ENCODE measurements at places on chromosomes 6 and 20. TPM values are rescaled to one million over a fixed set of nuclear protein-coding genes. Genes with fewer than 3 reads are reported as not detected.
A peak's percentile ranks its signal among the peaks of the same experiment; 100 is the strongest.

The GABRR1 gene
- total RNA-seq, result not detected

- peaks cover 66% of the 10 kb centered on the region for H3K36me3 ChIP-seq
- H3K27ac ChIP-seq, result peak overlapping the region; percentile 63
- H3K27me3 ChIP-seq, result no peaks in the 10 kb centered on the region
- DNase-seq, result no peak
- H3K4me3 ChIP-seq, result no peak overlapping the region
- peaks cover 11% of the 10 kb centered on the region for H3K4me1 ChIP-seq
Measured at GRCh38 chr6:36607683-36608386, 13.7 kb downstream of the SRSF3 start.

GRCh38 chr6:128389820-128390534 is 130.4 kb downstream of the PTPRK start:
- H3K27ac ChIP-seq, result no peak overlapping the region
- H3K4me1 ChIP-seq, result no peaks in the 10 kb centered on the region
- H3K36me3 ChIP-seq, result 0 out of 2 replicates have a peak, but pooled peaks cover 1% of the 10 kb centered on the region
- no peaks in the 10 kb centered on the region for H3K27me3 ChIP-seq
- no peak for DNase-seq
- H3K4me3 ChIP-seq, result no peak overlapping the region

GRCh38 chr6:36578431-36578830 is 15.7 kb upstream of the SRSF3 start:
- no peak overlapping the region for H3K4me3 ChIP-seq
- no peak for DNase-seq
- H3K4me1 ChIP-seq, result peaks cover 13% of the 10 kb centered on the region
- no peaks in the 10 kb centered on the region for H3K27me3 ChIP-seq

GRCh38 chr6:26027491-26028211 is 59.6 kb upstream of the HFE start:
- no peaks in the 10 kb centered on the region for H3K27me3 ChIP-seq
- peak overlapping the region; percentile 68 for H3K4me3 ChIP-seq
- H3K27ac ChIP-seq, result peak overlapping the region; percentile 18
- peaks cover 4% of the 10 kb centered on the region for H3K4me1 ChIP-seq
- H3K36me3 ChIP-seq, result no peaks in the 10 kb centered on the region

DNA sequence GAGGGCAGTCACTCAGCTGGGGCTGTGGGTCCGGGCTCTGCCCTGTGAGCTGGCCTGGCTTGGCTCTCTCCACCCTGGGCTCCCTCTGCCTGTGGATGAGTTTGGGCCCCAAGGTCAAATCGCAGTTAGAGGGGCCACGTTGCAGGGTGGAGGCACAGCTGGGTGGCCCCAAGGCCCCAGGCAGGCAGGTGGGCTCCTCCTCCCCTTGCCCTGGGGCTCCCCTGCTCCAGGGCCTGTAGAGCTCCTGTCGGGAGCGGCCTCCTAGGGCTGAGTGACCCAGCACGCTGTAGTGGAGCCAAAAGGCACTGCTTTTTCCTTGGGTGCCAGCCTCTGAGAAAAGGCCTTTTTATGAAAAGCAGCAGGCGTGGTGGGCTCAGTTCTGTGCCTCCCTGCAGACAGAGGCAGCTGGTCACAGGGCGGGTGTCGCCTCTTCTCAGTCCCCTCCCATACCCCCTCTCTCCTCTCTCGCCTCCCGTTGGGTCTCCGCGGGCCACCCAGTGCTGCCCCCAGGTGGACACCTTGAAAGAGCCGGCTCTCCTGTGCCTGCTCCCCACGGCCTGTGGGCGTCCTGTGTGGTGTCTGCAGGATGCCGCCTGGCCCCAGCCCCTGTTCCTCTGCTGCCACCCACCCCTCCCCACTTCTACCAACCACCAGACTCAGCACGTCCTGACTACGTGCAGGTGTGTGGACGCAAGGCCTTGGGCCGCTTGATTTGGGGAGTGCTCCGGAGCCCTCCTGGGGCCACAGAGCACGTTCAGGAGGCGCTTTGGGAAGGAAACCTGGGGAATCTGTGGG is 13.2 kb downstream of the SS18L1 start:
- no peak overlapping the region for H3K4me3 ChIP-seq
- H3K4me1 ChIP-seq, result peaks cover 7% of the 10 kb centered on the region
- peaks cover 29% of the 10 kb centered on the region for H3K36me3 ChIP-seq
- no peaks in the 10 kb centered on the region for H3K27me3 ChIP-seq

DNA sequence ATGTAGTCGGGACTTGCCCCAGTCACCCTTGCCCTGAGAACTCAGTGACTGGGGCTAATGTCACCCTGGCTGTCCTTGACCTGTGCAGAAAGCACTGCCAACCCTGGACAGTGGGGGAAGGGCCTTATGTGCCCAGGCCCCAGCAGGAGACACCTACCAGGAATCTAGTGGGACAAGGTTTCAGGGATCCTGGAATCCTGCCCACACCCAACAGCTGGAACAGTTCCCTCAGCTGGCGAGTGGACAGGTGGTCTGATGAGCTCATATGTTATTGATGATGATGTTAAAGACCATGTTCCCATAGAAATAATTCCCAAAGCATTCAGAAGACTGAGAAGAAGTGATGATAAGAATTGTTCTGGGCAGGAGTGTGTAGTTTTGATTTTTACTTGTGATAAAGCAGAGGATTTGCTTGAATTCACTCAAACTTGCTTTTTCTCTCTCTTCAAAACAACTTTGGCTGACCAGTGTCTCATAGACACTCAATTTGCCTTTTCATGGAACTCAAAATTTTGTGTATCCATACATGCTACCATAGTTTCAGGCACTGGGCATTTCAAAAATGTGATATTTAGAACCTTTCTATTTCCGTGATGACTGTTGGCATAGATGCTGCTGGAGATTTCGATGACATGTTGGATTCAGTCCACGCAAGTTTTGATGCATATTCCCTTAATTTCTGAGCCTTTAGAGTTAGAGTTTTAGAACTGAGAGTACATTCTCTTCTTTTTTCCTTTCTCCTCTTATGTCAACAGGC is 79.3 kb downstream of the SLC22A3 start:
- no peaks in the 10 kb centered on the region for H3K27me3 ChIP-seq
- DNase-seq, result no peak
- H3K4me1 ChIP-seq, result peaks cover 4% of the 10 kb centered on the region
- H3K4me3 ChIP-seq, result no peak overlapping the region
- H3K27ac ChIP-seq, result no peak overlapping the region

DNA sequence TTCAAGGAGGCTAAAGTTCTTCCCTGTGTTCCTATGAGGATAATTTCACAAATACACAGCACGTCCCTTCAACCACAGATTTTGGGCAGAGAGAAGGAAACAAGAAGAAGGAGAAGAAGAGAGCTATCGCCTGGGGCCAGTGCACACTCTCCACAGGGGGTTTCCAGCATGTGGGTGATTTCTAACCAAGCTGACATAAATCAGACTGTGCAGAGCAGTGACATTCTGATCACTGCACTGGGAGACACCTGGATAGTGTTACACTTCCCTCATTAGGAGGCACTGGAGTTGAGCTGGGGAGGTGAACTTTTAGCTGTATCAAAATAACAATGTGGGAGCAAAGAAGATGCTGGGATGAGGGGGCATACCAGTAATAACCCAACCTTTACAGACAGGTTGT is 71.8 kb upstream of the CENPW start:
- no peaks in the 10 kb centered on the region for H3K27me3 ChIP-seq
- no peaks in the 10 kb centered on the region for H3K4me1 ChIP-seq
- no peak overlapping the region for H3K4me3 ChIP-seq
- DNase-seq, result no peak
- H3K27ac ChIP-seq, result no peak overlapping the region
- H3K36me3 ChIP-seq, result no peaks in the 10 kb centered on the region

DNA sequence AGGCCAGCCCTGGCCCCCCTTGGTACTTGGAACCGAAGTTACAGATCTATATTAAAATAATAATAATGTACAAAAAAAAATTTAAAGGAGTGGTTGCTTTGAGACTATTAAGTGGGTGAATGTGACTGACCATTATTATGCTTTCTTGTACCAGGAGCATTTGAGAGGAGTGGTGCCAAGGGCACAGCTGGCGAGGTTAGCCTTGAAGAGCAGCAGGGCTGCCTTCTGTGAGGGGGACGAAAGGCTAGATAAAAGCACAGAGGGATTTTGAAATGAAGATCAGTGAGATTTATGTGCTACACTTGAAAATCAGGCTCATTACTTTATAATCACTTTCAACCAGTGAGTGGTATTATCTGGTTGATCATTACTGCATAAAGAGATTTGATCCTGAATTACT is 48.6 kb downstream of the FIG4 start:
- no peak for DNase-seq
- H3K4me1 ChIP-seq, result peaks cover 14% of the 10 kb centered on the region
- no peak overlapping the region for H3K4me3 ChIP-seq
- no peaks in the 10 kb centered on the region for H3K36me3 ChIP-seq
- no peak overlapping the region for H3K27ac ChIP-seq

The C6orf58 gene
- not detected for total RNA-seq

DNA sequence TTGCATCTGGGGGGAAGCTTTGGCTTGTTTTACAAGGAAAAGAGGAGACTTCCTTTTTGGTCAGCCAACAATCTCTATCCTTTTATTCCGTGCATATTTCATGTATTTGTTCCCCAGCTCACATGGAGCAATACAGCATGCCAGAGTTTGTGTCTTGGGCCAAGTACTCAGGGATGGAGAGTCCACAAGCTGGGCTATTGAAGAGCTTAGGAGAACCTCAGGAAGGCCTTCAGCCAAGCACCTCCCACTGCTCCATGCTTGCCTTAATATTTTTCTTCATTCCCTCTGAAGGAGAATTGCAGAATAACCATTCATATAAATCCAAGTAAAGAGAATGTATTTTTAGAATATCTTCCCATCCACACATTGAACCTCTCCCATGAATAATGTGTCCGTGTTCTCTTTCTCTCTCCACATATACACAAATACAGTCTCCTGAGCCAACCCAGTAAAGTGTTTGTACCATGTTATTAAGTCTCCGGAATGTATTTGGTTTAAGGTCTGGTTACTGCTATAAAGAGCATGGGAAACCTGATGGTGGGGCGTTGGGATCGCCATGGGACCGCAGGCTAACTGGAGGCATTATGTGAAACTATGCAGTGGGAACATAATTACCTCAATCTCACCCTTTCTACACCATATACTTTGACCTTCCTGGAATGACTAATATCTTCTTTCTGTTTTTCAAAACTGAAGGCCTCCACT is 3.0 kb downstream of the LAMA4 start:
- H3K36me3 ChIP-seq, result peaks cover 7% of the 10 kb centered on the region
- no peaks in the 10 kb centered on the region for H3K27me3 ChIP-seq
- peak overlapping the region; percentile 89 for H3K4me3 ChIP-seq
- H3K27ac ChIP-seq, result peak overlapping the region; percentile 44
- DNase-seq, result peak; percentile 79
- H3K4me1 ChIP-seq, result peaks cover 9% of the 10 kb centered on the region

The ROS1 gene
- total RNA-seq, result under 0.01 TPM

DNA sequence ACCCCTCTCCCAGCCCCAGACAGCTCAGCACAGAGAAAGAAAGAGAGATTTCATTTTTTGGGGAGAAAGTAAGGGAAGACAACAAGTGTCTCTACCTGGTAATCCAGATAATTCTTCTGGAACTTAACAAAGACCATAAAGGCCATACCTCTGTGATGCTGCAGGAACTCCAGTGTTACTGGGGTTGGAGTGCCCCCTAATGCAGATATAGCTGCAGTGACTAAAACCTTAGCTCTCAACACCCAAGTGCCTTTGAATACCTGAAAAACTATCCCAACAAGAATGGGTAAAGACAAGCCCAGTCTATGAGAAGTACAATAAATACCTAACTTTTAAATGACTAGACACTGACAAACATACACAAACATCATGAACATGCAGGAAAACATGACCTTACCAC is 365.3 kb upstream of the PTCHD4 start:
- no peaks in the 10 kb centered on the region for H3K36me3 ChIP-seq
- DNase-seq, result peak; percentile 30
- H3K27ac ChIP-seq, result no peak overlapping the region

The STK4 gene
- 30.0 TPM for total RNA-seq

The CNR1 gene
- total RNA-seq, result not detected

The LGSN gene
- not detected for total RNA-seq

The HLA-DOA gene
- total RNA-seq, result not detected

GRCh38 chr6:134296762-134297161 is 21.1 kb downstream of the SGK1 start:
- peak overlapping the region; percentile 48 for H3K27ac ChIP-seq
- H3K4me3 ChIP-seq, result no peak overlapping the region
- DNase-seq, result no peak
- peaks cover 14% of the 10 kb centered on the region for H3K4me1 ChIP-seq
- H3K36me3 ChIP-seq, result no peaks in the 10 kb centered on the region
- H3K27me3 ChIP-seq, result no peaks in the 10 kb centered on the region

- H3K36me3 ChIP-seq, result no peaks in the 10 kb centered on the region
- H3K27ac ChIP-seq, result no peak overlapping the region
- no peak overlapping the region for H3K4me3 ChIP-seq
- no peak for DNase-seq
Measured at GRCh38 chr6:85429346-85429745, 20.5 kb upstream of the NT5E start.

- DNase-seq, result no peak
- no peaks in the 10 kb centered on the region for H3K36me3 ChIP-seq
- H3K4me3 ChIP-seq, result no peak overlapping the region
Measured at GRCh38 chr6:46898006-46898405, 23.7 kb downstream of the ADGRF5 start.

The GRIK2 gene
- 15.8 TPM for total RNA-seq

The DLK2 gene
- total RNA-seq, result 0.90 TPM

The DYNLT2 gene
- 1.1 TPM for total RNA-seq

The AIF1 gene
- not detected for total RNA-seq

DNA sequence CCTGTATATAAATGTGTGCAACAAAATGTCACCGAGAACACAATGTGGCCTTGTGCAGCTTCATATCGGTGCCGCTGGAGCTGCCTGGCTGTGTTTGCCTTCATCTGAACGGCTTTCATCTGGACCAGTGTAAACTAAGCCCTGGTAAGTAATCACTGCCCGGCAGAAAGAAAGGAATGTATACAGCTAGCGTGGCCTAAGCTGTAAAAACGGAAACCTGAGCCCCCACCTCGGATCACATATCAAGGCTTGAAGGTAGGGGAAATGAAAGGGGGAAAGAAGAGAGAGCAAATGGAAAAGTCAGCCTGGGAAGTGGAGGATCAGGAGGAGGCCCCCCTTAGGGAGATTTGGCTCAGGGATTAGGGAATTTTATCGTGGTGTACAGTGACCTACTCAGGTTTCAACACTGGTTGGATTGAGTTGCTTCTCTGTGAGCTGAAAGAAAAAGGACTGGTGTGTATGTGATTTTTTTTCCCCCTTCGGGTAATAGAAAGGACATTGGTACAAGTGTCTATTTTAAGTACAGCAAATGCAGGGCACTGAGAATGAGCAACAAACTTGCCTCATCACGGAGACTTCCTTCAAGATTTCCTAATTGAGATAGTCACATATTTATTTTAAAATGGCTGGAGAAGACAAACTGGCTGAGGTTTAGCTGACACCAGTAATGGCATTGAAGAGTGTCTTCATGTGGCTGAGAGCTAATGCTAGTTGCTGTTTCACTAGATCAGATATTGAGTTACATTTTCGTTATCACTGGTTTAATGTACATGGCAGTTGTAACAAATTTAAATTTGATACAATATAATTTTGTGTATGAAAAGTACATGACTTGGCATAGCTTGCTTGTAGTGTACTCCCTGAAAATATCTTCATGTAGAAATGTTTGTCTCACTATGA is 3.5 kb downstream of the SOBP start:
- peaks cover 3% of the 10 kb centered on the region for H3K4me1 ChIP-seq
- H3K4me3 ChIP-seq, result peak overlapping the region; percentile 21
- H3K27ac ChIP-seq, result peak overlapping the region; percentile 66

The TOX2 gene
- 1.1 TPM for total RNA-seq

The HDDC2 gene
- 40.9 TPM for total RNA-seq

Measured in IMR-90 (cell line).